ENCODE measurements at places on chromosomes 2 and 18.
A peak's percentile ranks its signal among the peaks of the same experiment; 100 is the strongest.

DNA sequence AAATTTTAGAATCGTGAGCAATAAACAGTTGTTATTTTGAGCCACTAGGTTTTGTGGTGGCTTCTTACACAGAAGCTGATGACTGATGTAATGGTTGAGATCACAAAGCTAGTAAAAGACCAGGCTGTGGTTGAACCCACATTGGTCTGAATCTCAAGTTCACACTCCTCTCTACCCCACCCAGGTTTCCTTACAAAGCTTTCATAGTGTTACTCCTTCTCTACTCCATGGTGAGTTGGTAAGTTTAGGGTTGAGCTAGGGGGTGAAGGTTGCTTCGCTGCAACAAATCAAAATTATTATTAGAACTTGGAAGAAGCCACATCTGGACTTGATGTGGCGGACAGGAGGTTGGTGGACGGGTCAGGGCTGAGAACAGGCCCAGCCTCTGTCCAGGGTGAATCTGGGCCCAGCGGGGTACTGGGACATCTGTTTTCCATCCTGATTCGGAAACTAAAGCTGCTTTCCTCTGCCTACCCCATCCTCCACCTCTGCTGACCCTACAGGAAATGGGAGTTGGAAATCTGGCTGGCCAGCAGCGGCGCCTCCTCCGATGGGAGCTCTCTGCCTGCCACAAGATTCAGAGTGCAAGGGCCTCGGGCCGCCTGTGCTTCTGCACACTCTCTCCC lies 86.3 kb downstream of the ZFP36L2 start:
- no peak for DNase-seq

GRCh38 chr2:30139131-30139870 lies 7.5 kb upstream of the YPEL5 start:
- no peak for DNase-seq

GRCh38 chr2:39805936-39806608 lies 27.0 kb upstream of the THUMPD2 start:
- no peak for DNase-seq

- no peak for DNase-seq
Measured at GRCh38 chr2:218060118-218060517, 8.9 kb upstream of the RUFY4 start.

- DNase-seq: no peak
Measured at GRCh38 chr2:166106431-166107015, 21.3 kb downstream of the SCN1A start.

DNA sequence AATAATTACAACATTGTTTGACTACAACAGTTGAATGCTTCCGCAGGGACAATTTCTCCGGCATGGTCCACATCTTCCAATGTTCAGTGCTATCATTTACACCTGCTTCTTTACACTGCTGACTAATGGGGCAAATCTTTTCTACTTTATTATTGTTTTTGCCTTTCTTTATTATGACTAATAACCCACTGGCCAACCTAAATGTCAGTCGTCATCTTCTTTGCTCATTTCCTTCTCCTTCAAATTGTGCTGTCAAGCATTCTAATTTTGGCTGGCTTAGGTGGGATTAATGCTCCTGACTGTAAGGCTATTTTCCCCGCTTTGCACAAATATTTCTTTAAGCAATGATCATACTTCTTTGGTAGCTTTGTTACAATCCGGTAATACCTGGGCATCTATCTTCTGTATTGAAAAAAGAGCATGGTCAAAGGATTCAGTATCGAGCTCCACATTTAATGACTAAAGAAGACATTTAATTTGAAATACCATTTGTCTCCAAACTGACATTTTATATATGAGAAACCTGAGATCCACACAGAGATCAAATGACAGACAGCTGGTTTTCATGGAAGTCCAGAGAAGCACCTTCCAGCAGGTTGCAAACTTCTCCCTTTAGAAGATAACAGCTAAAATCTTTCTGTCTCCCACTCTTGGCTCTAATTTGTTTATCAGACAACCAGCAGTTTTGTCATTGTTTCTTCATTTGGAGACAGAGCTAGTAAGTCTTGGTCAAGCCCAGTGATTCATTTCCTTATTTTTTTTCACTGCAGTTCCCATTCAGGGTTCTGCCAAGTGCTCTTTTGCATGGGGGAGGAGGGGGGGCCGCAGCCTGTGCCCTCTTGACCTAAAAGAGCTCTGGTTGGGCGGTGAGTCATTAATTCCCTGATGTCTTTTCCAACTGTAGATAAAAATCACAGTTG lies 132.9 kb downstream of the SOCS6 start:
- DNase-seq: no peak

- DNase-seq: no peak
Measured at GRCh38 chr2:155190342-155190741, 491.8 kb downstream of the KCNJ3 start.

DNA sequence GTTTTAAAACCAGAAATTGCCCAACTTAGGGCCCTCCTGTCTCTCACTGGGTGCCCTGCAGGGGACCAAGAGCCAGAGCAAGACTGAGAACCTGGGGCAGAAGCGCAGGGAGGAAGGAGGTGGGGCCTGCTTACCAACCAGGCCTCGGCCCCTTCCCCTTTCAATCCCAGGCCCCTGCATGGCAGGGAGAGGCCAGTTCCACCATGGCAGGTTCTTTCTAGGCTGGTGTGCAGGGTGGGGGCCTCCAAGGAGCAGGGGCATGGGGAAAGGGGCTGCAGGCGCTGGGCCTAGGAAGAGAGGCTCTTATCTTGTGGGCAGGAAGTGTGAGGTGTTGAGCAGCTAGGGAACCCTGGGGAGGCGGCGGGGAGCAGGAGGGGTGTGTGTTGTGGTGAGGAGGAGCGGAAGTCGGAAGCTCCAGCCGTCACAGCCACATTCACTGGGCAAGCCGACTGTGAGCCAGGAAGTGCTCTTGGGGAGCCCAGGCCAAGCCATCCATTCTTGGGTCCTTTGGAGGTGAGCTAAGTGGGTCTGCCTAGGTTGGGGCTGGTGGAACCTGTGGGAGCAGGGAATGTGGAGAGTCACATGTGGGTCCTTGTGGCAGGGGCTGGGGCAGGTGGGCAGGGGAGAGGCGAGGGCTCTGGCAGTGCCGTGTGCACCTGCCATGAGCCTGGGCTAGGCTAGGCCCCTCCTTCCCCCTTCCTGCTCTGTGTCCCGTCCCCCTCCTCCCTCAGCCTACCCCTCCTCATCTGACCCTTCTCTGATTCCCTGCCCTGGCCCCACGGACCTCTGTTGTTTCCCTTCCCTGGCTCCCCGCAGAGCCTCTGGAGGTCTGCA lies at the start of gene PSD4:
Gene PSD4, plus strand, starts transcription at position 430 of the 834 bp plus-strand sequence. CDS start 8,486 bp downstream, outside the sequence.
- peak; percentile 77 for DNase-seq

DNA sequence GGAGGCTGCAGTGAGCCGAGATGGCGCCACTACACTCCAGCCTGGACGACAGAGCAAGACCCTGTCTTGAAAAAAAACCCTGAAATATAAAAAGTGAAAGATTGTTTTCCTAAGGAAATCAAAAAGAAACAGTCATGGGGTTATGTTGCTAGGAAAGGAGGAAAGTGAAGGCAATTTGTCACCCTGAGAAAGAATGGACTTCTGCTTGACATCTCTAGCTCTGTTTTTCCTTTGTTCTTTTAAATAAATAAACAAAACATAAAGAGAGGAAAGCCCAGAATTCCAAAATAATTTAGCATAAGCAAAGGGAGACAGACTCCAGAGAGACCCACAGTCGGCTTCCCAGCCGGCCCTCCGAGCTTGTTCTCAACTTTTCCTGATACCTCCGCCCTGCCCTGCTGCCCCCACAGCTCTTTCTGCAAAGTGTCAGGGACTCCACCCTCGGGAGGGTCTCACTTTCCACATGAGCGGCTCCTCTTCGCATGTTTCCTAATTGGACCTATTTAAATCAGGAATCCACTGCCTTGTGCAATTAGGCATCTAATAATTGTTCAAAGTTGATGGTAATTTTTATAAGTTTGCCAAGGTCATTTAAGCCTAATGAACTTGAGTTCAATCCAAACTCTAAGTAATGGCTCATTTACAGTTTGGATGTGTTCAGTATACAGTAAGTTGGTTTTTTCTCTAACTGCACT lies 49.8 kb upstream of the COPS8 start:
- DNase-seq: no peak

GRCh38 chr2:68045342-68045741 lies 17.5 kb downstream of the C1D start:
- no peak for DNase-seq

- DNase-seq: no peak
Measured at GRCh38 chr2:191941376-191941929, 94.6 kb upstream of the CAVIN2 start.

- no peak for DNase-seq
Measured at GRCh38 chr2:86416146-86416545, 25.0 kb upstream of the KDM3A start.

DNA sequence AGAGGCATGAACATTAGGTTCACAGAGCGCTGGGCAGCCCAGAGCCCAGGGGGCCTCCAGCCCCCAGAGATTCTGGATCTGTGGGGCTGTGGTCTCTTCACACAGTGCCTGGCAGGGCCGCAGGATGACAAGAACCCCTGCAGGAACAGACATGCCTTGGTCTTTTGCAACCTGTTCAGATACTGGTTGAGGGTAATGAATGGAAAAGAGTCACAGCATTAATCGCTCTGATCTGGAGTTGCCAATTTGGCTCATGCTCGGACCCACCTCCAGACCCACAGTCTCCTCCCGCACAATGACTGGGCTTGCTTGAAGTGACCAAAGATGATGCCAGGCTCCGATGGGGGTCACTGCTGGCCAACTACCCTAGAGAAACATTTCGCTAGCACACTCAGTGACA lies 229.4 kb upstream of the SMAD2 start:
- DNase-seq: no peak

- peak; percentile 8 for DNase-seq
Measured at GRCh38 chr2:178280244-178280852, 86.0 kb downstream of the OSBPL6 start.

DNA sequence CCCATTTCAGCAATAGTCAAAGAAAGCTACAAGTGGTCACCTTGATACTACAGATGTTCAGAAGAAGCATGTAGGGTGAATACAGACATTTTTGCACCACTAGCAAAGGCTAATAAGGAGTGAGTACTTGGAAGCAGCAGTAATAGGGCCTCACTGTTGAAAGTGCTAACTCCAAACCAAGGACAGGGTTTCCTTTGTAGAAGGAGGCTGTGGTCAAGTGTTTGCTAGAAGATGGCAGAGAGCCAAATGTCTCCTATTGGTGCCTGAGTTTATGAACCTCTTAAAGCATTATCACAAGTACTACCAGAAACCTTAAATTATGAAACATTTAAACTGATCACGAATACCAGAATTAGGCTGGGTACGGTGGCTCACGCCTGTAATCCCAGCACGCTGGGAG lies 308.1 kb downstream of the ZEB2 start:
- no peak for DNase-seq

GRCh38 chr18:79818036-79818435 lies 20.3 kb downstream of the KCNG2 start:
- DNase-seq: no peak

GRCh38 chr18:27769152-27769551 lies 407.8 kb downstream of the CDH2 start:
- no peak for DNase-seq

DNA sequence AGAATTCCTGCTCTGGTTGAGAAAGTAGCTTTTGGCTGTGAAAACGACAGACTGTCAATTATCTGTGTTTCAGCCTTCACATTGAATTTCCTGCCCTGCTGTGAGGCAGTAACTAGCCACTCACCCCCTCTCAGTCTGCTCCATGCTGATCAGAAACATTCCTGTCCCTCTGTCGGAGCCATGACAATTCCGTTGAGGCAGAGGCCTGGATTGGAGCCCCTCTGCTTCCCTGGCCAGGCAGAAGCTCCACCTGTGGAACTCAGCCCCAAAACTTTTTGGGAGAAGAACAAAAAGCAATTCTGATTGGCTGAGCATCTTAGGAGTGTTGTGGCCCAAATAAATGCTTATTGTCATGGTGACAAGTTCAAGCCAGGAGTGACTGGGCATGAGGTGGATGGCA lies 60.0 kb downstream of the APOB start:
- DNase-seq: no peak

GRCh38 chr2:40352041-40352702 lies 99.7 kb downstream of the SLC8A1 start:
- DNase-seq: no peak

- no peak for DNase-seq
Measured at GRCh38 chr2:211077216-211077767, 520.9 kb downstream of the CPS1 start.

GRCh38 chr2:111227716-111228141 lies 107.0 kb downstream of the BCL2L11 start:
- no peak for DNase-seq

GRCh38 chr2:241070811-241071676 lies 31.0 kb downstream of the MTERF4 start:
- no peak for DNase-seq

GRCh38 chr2:99753505-99753904 lies 263.7 kb upstream of the REV1 start:
- DNase-seq: no peak

- no peak for DNase-seq
Measured at GRCh38 chr2:39930175-39930917, 151.3 kb upstream of the THUMPD2 start.

DNA sequence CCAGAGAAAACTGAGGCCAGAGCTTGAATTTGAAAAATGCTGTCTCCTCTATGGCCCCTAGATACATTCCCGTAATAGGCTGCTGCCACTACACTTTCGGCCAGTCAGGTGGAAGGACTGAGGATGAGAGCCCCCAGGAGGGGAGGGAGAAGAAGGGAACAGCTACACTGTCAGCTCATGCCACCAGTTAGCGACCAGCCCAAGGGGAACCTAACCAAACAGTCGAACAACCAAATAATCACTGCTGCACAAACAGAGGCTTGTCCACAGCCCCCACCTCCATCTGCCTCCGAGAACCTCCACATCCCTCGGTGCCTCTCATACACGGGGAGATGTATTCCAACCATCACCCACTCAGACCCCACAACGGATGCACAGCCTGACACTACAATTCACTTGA lies 7.3 kb downstream of the ZNF516 start:
- DNase-seq: no peak

DNA sequence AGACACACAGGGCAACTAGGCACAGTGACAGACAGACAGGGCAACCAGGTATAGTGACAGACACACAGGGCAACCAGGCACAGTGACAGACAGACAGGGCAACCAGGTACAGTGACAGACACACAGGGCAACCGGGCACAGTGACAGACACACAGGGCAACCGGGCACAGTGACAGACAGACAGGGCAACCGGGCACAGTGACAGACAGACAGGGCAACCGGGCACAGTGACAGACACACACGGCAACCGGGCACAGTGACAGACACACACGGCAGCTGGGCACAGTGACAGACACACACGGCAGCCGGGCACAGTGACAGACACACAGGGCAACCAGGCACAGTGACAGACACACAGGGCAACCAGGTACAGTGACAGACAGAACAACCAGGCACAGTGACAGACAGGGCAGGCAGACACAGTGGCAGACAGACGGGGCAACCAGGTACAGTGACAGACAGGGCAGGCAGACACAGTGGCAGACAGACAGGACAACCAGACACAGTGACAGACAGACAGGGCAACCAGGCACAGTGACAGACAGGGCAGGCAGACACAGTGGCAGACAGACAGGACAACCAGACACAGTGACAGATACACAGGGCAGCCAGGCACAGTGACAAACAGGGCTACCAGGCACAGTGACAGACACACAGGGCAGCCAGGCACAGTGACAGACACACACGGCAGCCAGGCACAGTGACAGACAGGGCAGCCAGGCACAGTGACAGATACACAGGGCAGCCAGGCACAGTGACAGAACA lies 64.7 kb upstream of the RAB6C start:
- no peak for DNase-seq
